Retina (tissue), 1 donor: ENCODE measurements at places on chromosomes 11 and 22.
A peak's percentile ranks its signal among the peaks of the same experiment; 100 is the strongest.

DNA sequence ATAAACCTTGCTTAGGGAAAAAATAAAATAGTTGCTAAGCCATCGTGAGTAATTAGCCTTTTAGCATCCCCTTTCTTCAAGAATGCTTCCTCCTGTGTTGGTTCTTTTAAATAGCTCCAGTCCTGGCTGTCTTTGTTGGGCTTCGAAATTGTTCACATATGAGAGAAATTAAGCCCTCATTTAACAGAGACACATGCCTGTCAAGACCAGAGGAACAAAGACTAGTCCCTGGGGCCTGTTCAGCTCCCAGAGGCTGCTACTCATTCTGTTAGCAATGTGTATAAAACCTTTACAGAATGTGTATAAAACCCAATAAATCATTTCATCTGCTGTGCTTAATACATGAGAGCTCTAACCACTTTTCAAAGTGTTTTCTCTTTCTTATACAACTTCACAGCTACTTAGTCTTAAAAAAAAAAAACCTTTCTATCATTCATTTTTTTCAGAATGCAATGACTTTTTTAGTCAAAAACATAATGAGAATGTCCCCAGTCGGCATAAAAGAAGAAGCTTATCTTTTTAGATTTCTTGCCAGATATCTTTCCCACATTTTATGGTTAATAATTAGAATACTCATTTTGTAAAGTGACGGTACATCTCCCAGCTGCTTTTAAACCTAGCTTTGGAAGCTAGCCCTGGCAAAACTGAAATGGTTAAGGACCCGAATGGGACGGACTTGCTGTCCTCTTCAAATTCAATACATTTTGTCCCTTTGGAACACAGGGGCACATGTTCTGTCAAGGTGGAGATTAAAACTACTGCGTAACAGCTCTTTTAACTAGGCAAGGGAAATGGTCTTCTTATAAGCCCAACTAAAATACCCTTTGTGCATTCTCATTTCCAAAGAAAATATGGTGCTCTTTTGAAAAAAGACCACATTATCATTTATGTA lies 186.1 kb downstream of the SOX6 start:
- no peak for DNase-seq

DNA sequence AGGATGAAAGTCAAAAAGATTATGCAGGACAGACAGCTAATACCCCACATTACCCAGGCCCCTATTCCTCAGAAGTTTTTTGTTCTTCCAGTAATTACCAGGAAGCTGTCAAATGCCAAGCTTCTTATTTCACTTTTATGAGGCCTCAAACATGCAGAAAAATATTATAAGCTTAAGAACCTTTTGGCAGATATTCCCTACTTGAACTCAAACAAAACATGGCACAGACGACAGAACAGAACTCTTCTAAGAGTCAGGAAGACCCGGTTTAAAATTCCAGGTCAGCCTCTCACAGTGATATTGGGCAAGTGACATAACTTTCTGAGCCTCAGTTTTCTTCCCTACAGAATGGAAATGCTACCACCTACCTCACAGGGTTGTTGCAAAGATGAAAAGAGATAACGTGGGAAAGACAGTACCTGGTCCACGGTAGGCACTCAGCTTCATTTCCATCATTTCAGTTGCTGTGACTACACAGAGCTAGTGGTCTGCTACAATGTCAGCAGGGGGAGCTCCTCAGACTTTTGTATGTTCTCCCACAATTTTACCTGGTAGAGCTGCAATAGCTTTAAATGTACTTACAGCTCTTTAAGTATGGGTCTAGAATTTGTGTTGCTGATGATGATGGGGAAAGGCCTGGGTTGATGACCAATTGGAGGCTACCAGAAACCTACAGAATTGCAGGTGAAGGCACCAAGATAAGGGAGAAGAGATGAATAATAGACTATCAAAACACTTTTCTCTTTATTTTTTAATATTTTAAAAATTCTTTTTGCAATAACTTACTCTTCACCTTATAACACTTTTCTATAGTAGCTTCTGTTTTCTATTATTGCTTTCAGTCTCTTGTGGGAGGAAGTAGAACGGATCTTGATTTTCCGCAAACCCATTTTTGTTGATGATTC lies 98.3 kb upstream of the CHRM4 start:
- DNase-seq: no peak

- no peak for DNase-seq
Observed at GRCh38 chr11:11253497-11253896, 99.6 kb downstream of the CSNK2A3 start.

- DNase-seq: peak; percentile 45
Observed at GRCh38 chr11:88337987-88338668, 592 bp upstream of the CTSC start.

DNA sequence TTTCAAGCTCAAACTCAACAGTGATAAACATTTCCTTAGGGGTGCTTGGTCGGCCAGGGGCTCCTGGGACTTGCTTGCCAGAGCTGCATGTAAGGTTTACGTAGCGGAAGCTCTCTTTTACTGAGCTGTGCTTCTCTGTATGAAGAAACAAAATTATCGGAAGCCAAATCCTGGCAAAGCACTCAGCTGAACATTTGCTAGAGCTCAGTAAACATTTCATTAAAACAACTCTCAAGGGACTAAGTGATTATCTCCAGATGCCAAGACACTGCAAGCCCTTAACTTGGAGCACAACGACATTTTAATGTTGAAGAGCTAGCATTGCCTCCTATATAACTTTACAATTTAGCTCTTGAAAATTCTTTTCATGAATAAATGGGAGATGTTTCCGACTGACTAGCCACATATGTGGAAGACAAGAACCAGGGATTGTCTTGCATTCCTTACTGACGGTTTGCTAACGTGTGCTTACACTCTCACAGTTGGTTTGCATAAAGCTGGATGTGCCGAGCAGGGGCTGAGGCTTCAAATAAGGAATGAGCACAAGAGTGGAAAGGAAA lies 43.4 kb downstream of the SCUBE2 start:
- DNase-seq: peak; percentile 62

- DNase-seq: no peak
Observed at GRCh38 chr11:1542267-1542666, 29.8 kb downstream of the DUSP8 start.

DNA sequence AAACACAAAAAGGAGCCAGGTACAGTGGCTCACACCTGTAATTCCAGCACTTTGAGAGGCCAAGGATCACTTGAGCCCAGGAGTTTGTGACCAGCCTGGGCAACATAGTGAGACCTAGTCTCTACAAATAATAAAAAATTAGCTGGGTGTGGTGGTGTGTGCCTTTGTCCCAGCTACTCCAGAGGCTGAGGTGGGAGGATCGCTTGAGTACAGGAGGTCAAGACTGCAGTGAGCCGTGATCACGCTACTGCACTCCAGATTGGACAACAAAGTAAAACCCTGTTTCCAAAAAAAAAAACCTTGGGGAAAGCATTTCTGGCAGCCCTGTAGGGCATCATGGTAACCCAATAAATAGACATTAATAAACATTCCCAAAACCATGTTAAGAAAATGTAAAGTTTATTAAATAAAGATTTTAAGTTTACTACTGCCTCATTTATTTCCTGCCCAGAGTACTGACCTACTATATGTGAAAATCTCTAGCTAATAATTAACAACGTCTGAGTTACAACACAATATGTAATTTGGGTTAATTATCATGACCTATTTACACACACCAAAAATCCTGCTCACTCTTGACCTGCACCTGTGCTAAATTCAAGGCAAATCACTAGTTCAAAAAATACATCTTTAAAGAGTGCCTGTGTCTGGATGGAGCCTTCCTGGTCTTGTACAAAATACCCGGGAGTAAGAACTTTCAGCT lies 8.4 kb downstream of the EEF1G start:
- no peak for DNase-seq

- no peak for DNase-seq
Observed at GRCh38 chr22:24417901-24418641, 9.3 kb upstream of the ADORA2A start.

- DNase-seq: no peak
Observed at GRCh38 chr22:24948356-24949202, 2.1 kb upstream of the LHFPL7 start.

GRCh38 chr11:134667175-134667500 lies 255.1 kb upstream of the B3GAT1 start:
- DNase-seq: no peak

- no peak for DNase-seq
Observed at GRCh38 chr11:118000850-118001228, 14.6 kb downstream of the IL10RA start.

DNA sequence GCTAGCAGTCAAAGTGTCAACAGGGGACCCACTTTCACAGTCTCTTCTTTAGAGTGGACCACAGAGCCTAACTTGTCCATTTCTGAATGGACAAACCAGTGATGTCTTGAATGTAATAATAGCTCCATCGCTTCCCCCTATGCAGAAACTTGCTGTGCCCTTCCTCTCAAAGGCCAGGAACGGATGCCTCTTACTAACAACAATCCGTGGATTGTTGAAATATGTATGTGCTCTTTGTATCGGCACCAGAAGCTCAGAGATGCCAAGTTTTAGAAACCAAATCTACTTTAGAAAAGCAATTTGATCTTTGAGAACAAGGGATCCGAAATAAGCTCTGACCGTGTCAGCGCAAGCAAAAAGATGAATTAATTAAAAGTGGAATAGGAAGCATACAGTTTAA lies 259.5 kb upstream of the POU2AF2 start:
- no peak for DNase-seq

- DNase-seq: peak; percentile 28
Observed at GRCh38 chr11:69480547-69481392, 693 bp upstream of the LINC01488 start.

DNA sequence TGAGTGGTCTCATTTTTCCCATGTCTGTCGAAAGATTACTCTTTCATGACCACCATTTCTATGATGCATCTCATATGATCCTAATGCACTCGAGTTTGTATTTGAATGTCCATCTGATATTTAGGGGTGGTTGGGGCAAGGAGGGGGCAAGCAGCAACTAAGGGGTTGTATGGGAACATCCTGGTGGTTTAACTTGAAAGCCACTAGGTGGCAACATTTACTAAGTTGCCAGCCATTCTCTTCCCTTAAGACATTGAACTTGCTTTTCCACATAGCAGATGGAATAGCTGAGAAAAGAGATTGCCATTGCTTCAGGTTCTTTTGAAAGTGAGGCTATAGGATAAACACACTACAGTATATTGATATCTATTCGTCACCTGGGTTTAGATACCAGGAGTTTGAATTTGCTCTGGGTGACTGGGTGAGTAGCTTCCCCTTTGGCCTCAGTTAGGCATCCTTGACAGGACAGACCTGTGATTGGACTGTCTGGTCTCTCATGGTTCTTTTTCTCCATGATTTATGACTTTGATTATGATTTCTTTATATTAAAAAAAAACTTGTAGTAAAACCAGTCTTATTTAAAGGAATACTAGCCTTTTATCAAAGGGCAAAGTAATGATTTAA lies 32.4 kb downstream of the NF2 start:
- DNase-seq: peak; percentile 57

DNA sequence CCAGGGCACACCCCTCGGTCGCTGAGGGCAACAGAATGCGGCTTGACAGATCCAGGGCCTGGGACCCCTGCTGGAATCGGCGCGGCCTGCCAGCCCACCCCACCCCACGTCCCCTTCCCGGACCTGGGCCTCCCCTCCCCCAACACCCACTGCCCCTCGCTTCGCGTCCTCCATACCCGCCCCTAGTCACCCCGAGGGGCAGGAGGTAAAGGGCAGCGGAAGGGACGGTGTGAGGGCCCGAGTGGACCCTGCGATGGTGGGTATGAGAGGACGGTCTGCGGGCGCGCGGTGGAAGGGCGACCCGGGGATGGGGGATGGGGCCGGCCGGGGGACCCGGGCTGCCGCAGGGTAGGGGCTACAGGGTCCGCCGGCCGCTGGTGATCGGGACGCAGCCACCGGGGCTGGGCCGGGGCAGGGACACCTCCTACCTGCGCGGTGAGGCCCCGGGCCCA lies 311 bp downstream of the APBB1 start:
- no peak for DNase-seq

DNA sequence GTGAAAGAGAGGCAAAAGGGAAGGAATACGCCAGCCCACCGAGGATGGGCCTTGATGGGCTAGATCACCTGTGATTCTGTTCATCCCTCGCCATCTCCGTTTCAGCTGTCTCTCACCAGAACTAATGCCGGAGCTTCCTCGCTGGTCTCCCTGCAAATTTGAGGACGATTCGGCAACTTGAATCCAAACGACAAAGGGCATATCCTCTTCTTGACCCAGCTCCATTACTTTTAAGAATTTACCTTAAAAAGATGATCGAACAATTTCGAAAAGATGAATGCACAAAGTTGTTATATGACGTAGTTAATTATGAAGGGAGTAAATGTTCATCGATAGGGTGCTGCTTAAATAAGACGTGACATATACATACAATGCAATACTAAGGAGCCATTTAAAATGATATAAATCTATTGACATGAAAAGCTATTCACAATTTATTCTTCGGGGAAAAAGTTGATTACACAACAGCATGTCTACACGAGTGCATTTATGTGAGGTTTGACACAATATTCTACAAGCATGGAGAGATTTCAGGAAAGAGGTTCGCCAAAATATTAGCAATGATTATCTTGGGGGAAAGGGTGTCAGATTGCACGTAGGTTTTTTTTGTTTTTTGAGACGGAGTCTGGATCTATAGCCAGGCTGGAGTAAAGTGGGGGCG lies 937 bp upstream of the FAM168A start:
- DNase-seq: no peak

DNA sequence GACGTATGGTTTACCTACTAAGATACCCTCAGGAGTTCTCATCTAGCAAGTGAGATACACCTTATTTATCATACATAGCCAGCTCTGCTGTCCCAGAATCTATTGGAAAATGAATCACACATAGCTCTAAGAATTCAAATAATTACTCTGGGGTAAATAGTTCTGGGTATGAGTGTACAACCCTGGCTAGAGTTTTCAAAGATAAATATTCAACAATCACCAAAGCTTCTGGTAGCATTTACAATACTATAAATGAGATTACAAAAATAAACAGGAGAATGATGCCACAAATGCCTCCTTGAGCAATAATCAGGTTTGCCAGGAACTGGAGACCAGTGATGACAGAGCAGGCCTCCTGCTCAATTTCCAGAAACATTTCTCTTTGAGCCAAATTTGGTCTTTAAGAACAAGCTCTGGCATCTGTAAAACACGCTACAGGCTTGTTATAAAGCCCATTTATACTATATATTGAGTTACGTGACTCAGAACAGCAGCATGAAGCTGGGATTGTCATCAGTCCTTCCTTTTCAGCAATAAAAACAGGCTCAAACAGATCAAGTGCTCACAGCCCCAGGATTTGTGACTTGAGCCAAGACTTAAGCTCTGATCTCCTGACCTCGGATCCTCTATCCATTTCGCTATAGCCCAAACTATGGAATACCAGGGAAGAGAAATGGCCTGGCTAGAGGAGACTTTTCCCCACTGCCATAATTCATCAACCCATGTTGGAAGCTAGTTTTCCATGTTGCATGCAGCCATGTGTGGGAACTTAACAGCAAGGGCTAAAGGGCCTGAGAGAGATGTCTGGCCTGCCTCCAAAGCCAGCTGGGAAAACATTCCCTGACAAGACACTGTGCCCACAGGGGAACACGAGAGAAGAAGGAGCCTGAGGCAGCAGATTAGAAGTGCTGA lies 19.7 kb downstream of the RAB30 start:
- no peak for DNase-seq

- no peak for DNase-seq
Observed at GRCh38 chr11:8271106-8271886, 7.6 kb upstream of the LMO1 start.

- no peak for DNase-seq
Observed at GRCh38 chr22:22474733-22475132, 33.8 kb downstream of the ZNF280B start.
